ENCODE measurements at places on chromosomes 2 and 18.
A peak's percentile ranks its signal among the peaks of the same experiment; 100 is the strongest.

- DNase-seq, result no peak
Observed at GRCh38 chr2:201966691-201967438, 66.8 kb upstream of the FZD7 start.

- DNase-seq, result no peak
Observed at GRCh38 chr2:24917086-24917485, 3.0 kb downstream of the ADCY3 start.

- DNase-seq, result no peak
Observed at GRCh38 chr2:232137356-232138147, 176.0 kb downstream of the DIS3L2 start.

- DNase-seq, result no peak
Observed at GRCh38 chr2:142478206-142478605, 347.4 kb upstream of the LRP1B start.

DNA sequence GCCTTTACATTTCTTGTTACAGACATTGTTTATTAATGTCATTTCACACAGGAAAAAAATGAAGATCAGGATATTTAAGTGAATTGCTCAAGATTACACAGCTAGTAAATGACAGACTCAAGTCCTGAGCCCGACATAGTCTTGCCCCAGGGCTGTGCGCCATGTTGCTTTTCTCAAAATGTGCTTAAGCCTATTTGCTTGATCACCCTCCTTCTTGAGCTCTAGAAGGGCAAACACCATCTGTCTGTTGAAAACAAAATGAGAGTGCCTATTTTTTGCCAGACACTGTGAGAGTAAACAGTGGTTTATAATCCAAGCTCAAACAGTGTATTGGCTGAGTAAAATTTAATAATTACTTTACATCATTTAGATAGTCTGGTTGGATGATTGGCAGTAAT lies 34.8 kb upstream of the HNMT start:
- DNase-seq, result no peak

DNA sequence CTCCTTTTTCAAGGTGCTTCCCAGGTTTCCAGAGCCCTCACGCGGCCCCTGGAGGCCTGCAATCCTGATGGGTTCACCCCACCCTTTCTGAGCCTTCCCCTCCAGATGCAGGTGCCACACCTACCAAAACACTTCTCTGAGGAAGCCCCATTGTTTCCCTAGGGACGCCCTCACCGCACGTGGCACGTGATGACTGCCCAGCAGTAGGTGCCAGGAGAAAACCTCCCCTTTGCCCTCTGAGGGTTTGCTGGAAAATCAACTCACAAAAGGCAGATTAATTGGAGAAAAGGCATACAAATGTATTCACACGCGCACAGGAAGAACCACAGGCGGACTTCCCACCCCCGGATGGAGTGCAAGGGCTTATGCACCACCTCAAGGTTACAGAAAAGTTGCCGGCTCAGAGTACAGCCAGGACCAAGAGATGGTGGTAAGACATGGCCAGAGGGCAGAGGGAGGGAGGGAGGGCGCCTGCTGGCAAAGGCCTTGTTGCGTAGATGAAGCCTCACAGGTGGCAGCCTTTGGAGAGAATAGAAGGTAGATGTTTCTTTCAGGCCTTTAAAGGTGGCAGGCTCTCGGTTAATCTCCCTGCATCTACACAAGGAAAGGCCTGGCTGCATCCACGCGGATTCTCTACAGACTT lies 269.4 kb upstream of the RAB6C start:
- no peak for DNase-seq

- DNase-seq, result no peak
Observed at GRCh38 chr2:37670378-37671008, 949 bp downstream of the CDC42EP3 start.

GRCh38 chr2:127640082-127641072 lies 5.6 kb upstream of the GPR17 start:
- DNase-seq, result peak; percentile 5

- no peak for DNase-seq
Observed at GRCh38 chr2:67713376-67713775, 316.2 kb downstream of the ETAA1 start.

GRCh38 chr2:163919717-163920116 lies 183.9 kb upstream of the FIGN start:
- no peak for DNase-seq

DNA sequence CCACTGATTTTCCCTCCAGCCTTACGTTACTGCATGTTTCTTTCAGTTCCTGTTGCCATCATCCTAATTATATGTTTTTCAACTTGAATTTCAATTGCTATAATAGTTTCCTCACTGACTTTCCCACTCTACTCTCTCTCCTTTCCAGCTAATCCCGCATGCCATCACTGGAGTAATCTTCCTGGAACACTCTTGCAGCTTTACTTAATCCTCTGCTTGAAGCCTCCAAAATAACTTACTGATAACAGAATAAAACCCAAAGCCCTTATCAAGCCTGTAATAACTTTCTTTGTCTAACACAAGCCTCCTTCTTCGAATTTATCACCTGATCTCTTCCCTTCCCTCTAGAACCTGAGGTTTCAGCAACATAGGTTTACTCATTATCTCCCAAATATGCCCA lies 237.3 kb downstream of the LTBP1 start:
- DNase-seq, result no peak

DNA sequence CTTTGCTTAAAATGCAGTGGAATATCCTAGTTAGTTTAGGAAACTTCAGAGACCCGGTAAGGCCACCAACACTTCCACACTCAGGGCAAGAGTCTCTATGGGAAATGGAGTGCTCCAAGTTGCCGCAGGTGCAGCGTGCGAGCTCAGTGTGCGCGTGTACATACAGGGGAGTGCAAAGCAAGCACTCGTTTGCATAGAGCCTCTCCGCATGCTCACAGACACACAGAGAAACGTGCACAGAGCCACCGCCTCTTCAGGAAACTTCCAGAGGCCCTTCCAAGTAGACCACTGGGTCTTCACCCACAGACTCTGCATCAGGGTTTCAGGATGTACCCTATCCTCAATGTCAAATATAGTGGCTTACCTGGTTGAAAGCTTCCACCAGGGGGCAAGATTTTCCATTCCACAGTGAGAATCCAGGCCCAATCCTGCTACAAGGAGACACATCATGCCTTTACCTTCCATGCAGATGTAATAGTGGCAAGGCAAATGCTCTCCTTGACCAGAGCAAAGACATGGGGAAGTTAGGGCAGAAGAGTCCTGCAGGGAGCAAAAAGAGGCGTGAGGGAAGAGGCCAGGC lies 513.0 kb upstream of the MYT1L start:
- no peak for DNase-seq

DNA sequence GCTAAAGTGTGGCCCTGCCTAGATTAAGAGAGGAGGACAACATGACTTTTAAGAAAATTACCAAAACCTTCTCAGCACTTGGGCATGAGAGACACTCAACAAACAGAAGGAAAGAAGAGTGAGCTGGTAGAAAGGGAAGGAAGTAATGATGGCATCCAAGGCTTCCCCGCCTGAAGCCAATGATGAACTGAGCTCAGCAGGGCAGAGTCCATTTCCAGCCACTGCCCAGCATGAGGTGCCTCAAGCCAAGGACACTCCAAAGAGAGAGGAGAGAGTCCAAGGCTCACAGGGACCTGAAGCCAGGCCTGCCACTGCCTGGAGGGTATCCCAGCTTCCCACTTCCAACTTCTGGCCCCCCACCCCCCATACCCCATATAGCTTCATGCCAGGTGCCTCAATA lies 9.5 kb upstream of the TNS1 start:
- no peak for DNase-seq

- peak; percentile 57 for DNase-seq
Observed at GRCh38 chr18:51110073-51110797, 80.2 kb downstream of the SMAD4 start.

DNA sequence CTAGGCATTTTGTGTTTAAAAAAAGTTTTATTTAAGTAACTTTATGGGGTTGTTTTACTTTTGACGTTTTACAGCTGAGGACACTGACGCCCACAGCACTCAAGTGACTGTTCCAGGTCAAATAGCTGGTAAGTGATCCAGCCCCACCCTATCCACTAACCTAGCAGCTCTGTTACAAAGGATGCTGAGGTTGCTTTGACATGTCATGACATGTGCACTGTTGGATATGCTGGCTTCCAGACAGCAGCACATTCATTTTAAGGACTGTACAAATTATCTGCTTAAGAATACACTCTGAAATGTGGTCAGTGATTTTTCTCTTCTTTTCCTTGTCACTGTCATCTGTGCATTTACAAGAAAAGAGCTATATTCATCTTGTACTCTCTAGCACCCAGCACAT lies 417.5 kb downstream of the ZEB2 start:
- DNase-seq, result no peak

- peak; percentile 49 for DNase-seq
Observed at GRCh38 chr2:105545730-105546627, 147.1 kb upstream of the FHL2 start.

DNA sequence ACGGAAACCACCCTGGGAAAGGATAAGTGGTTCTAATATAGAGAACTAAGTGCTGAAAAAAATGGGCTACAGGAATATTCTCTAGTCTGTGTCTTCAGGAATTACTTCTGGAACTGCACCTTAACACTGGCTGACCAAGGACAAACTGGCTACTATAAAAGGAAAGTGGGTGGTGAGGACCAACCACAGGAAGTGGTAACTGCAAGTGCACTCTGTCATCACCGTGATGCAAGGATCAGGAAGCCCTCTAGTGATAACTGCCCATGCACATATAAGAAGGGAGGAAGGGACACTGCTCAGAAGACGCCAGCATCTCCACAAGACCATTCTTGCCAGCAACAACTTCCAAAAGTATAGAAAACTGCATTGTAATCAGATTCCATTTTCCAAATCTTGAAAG lies 424.4 kb upstream of the RGPD4 start:
- DNase-seq, result no peak

DNA sequence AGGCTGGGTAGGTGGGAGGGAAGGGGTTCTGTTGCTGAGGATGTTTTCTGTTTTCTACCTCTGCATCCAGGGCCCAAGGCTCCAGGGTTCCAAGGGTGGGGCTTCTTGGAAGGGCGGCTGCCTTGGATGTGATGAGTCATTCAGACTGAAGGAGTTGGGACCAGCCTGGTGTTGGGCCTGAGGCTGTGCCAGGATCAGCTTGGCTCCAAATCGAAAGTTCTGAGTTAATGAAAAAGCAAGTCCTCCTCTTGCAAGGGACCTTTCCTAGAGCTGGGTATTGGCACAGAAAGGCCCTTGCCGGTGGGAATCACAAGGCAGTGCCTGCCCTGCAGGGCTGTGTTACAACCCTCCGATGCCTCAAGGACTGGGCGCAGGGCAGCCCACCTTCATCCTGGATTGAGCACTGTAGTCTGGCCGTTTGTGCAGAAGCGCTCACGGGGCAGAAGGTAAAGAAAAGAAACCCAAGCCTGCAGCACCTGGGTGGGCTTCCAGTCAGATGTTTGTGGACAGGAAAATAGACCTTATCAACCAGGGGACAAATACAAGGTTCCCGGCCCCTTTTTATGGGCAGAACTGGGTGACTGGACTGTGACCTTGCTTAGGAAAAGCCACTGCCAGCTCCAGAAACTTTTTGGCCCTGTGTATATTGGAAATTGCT lies 52.5 kb upstream of the MCFD2 start:
- DNase-seq, result no peak

DNA sequence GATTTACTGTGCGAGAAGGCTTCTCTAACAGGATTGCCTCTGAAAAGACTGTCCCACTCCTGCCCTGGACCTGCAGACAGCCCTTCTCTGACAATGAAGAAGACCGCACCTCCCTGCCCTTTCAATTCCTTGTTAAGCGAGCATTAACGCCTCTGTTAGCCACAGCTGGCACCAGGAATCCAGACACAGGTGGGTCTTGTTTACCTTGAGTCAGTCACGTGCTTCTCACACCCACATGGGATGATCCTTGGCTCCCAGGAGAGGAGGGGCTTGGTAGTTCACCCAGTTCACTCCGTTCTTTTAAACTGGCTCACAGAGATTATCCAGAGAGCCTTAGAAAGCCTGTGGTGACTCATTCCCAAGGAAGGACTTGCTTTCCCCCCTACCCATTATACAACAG lies 410.5 kb upstream of the MEIS1 start:
- no peak for DNase-seq

- DNase-seq, result no peak
Observed at GRCh38 chr2:58731488-58731869, 490.4 kb upstream of the FANCL start.

DNA sequence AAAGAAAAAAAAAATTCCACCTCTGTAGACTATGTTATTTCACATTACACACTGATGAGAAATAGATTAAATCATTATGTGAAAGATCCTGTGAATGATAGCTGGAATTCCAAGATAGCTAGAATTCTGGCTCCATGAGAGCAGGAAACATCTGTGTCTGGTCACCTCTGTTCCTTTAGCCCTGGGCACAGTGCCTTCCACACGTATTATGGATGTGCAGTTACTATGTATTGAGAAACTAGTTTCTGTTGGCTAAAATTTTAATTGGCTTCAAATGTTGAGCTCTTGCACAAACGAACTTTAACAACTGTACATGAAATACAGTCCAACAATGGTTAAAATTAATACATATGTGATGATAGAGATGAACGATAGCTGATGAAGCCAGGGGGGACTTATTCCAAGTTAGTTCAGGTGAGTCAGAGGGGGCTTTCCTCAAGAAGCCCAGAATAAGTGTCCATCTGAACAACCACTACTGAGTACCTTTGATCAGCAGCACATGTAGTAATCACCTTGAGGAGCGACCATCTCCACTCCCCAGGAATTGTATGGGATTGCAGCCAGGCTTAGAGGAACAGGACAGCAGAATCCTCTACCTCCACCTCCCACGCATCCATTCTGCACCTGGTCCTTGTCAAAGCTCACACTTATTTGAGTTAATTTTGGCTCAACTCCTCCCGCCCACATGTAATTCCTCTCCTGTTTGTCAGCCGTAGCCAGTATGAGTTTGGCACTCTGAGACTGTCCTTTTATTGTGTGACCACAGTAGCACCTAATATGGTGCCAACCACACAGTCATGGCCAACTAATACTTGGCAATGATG lies 68.6 kb downstream of the NABP1 start:
- no peak for DNase-seq

- no peak for DNase-seq
Observed at GRCh38 chr2:105590780-105591660, 153.7 kb upstream of the NCK2 start.

- DNase-seq, result no peak
Observed at GRCh38 chr2:220270481-220271070, 643.1 kb downstream of the SLC4A3 start.

GRCh38 chr2:86793752-86794151 lies 3.0 kb upstream of the CD8A start:
- DNase-seq, result no peak

DNA sequence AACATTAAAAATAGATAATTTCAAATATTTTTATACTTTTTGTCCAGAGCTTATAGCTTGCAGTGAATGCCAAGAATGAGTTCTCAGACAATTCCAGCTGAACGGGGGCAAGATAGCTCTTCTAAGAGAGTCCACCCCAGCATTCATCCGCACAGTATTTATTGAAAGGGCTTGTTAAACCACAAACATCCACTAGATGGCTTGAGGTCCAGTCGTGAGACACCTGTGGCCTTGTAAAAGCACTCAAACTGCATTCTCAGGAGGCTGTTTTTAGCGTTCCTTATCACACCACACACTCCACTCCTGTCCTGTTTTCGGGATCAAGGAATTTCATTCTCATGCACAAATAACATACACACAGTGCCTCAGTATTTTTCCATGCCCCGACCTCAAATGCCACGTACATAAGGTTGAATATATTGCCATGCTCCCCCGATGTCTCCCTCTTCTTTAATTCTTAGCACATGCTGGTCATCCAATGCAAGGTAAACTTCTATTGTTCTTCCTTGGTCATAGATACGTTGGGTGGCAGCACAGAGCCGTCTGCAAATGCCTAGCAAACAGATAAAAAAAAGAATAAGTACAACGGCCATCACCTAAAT lies 47.4 kb downstream of the DNAJC10 start:
- no peak for DNase-seq

GRCh38 chr2:230925879-230926765 lies 1.1 kb upstream of the GPR55 start:
- DNase-seq, result peak; percentile 53

GRCh38 chr2:236928380-236929037 lies 157.2 kb upstream of the COPS8 start:
- no peak for DNase-seq

Data from stimulated activated naive CD4-positive, alpha-beta T cell treated with Interleukin-2 at 50 U/mL for 16 hours (primary cell).